Caco-2 (cell line): ENCODE measurements at places on chromosomes 4 and X. TPM values are rescaled to one million over a fixed set of nuclear protein-coding genes. Genes with fewer than 3 reads are reported as not detected.

The REPS2 gene
- total RNA-seq = 0.30 and 0.86 TPM in 2 replicates

DNA sequence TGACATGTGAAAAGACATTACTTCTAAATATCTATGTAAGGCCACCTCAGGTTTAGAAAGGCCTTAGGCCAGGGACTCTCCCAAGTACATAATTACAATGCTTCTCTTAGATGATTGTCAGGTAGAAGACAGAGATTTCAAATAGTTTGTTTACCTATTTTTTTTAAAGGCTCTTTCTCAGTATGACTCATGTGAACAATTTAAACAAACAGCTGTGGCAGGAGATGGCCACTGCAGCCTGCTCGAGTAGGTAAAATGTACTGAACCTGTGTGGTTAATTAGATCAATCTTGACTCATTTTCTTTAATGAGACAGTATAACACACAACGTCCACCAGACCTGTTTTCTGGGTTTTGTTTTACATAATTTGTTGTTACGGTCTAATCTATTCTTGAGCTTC, 50.2 kb downstream of the LEF1 start:
- no peaks in the 10 kb centered on the region for H3K36me3 ChIP-seq
- DNase-seq = no peak
- H3K4me3 ChIP-seq = no peak overlapping the region

DNA sequence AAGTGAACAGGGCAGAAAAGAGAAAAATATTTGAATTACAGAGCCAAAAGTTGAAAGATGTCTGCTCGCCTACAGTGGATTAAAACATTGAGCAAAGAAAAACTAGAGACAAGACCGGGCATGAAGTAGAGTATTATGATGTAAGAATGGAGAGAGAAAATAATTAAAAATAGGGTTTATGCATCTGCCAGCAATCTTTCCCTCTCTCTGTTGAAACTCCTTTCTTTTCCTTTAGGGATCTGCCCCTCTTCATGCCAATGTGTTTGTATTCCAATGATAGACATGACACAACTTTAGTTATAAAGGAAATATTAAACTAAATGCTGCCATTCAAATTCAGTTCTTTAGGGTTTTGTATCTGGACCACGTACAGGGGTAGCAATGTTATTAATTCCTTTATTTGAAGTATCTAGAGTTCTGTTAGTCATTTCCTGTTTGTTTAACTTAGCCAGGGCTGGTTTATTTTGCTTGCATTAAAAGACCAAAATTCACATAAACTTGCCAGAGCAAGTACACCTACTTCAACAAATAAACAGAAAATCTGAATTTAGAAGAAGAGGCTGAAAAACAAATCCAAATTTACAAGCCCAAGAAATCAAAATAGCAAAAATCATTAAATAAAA, 202.6 kb downstream of the SPOCK3 start:
- no peak for DNase-seq
- no peak overlapping the region for H3K27ac ChIP-seq
- no peaks in the 10 kb centered on the region for H3K27me3 ChIP-seq

- H3K4me1 ChIP-seq = no peaks in the 10 kb centered on the region
- H3K27me3 ChIP-seq = no peaks in the 10 kb centered on the region
- H3K4me3 ChIP-seq = no peak overlapping the region
- no peak overlapping the region for H3K27ac ChIP-seq
- no peak for DNase-seq
- H3K36me3 ChIP-seq = no peaks in the 10 kb centered on the region
Measured at GRCh38 chr4:32958586-32958985, 2238.4 kb downstream of the PCDH7 start.
